ENCODE measurements at places on chromosomes 3 and 15. TPM values are rescaled to one million over a fixed set of nuclear protein-coding genes. Genes with fewer than 3 reads are reported as not detected.
A peak's percentile ranks its signal among the peaks of the same experiment; 100 is the strongest.

GRCh38 chr3:117846238-117846637, 1136.7 kb downstream of the TUSC7 start:
- no peak overlapping the region for H3K27ac ChIP-seq
- no peak for DNase-seq
- no peaks in the 10 kb centered on the region for H3K4me1 ChIP-seq
- H3K4me3 ChIP-seq = no peak overlapping the region

DNA sequence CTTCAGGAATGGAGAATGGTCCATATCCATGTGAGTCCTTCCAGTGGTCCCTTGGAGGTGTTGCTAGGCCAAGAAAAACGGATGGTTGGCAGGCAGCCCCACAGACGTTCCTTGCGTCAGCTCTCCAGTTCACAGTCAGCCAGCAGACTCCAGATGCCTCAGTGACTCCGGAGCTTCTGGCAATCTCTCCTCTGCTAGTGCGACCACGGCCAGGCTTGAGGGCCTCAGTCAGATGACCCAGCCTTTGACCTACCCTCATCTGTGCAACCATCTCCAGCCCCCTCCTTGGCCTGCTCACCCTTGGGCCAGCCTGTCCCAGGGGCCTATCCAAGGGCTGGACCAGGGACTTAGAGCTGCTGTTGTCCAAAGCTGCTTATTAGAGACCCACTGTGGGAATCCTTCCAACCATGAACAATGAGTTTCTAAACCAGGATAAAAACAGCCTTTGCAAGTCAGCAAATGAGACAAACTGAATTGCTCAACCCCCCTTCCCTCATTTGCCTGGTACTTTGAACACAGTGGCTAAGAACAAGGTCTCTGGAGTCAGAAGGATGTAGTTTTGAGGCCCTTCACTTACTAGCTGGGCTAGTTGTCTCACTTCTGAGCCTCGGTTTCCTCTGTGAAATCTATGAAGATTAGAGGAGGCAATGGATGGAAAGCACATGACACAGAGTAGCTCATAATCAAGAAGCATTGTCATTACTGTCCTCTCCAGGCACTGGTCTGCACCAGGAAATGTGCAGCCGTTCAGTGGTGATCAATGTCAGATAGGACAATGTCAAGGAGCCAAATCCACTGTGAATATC, 44.8 kb downstream of the ANP32A start:
- H3K4me3 ChIP-seq = no peak overlapping the region
- peaks cover 6% of the 10 kb centered on the region for H3K4me1 ChIP-seq
- no peak overlapping the region for H3K27ac ChIP-seq
- DNase-seq = peak; percentile 26
- no peaks in the 10 kb centered on the region for H3K27me3 ChIP-seq

GRCh38 chr3:23710555-23710954, 95.2 kb upstream of the UBE2E1 start:
- H3K36me3 ChIP-seq = no peaks in the 10 kb centered on the region
- H3K4me1 ChIP-seq = peaks cover 19% of the 10 kb centered on the region
- no peak overlapping the region for H3K4me3 ChIP-seq
- no peak overlapping the region for H3K27ac ChIP-seq
- no peaks in the 10 kb centered on the region for H3K27me3 ChIP-seq
- peak; percentile 11 for DNase-seq

ZDHHC23 gene
- total RNA-seq = 2.4 TPM

DNA sequence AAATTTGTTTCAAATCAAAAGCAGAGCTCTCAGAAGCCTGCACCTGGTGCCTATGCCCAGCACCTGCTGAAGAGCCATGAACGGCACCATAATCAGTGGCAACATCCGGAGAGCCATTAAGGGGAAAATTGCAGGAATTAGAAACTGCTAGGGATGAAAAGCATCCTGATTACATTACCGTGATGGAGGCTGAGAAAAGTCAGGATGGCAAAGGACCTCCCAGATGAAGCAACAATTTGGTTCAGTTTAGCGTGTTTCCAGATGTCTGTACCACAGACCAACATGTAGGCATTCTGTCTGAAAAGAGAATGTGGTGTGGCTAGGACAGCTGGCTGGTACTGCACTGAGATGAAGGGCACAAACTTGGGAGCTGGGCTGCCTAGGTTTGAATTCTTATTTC, 106.1 kb downstream of the EOMES start:
- H3K4me1 ChIP-seq = peaks cover 5% of the 10 kb centered on the region
- H3K27ac ChIP-seq = no peak overlapping the region
- H3K36me3 ChIP-seq = no peaks in the 10 kb centered on the region
- no peak overlapping the region for H3K4me3 ChIP-seq
- no peaks in the 10 kb centered on the region for H3K27me3 ChIP-seq
- no peak for DNase-seq

DNA sequence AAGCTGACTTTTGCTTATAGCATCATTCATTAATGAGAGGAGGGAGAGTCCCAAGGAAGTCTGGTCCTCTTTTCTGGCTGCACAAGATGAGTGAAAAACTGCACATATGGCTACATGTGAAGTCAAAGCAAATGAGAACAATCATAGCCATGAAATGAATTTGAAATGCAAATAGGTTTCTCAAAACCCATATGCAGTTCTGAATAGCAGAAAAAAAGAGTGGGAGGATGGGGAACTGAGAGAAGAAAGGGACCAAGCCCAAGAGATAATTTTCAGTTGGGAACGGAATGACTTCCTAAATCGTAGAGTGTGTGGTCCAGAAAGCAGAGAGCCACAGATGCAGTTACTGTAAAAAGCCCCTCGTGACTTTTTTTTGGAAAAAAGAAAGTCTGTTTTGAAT, 66.3 kb downstream of the GTPBP8 start:
- H3K27me3 ChIP-seq = no peaks in the 10 kb centered on the region
- no peaks in the 10 kb centered on the region for H3K36me3 ChIP-seq
- no peak overlapping the region for H3K4me3 ChIP-seq
- H3K27ac ChIP-seq = no peak overlapping the region
- no peak for DNase-seq

PLSCR5 gene
- not detected for total RNA-seq

DNA sequence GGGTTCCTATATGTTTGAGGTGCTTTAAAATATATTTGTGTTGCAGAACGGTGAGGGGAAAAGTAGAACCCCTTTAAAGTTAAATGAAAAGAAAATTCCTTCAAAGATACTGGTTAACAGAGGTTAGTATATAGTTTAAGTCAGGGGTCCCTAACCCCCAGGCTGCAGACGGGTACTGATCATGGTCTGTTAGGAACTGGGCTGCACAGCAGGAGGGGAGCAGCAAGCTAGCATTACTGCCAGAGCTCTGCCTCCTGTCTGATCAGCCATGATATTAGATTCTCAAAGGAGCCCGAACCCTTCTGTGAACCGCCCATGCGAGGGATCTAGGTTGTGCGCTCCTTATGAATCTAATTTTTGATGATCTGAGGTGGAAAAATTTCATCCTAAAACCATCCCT, 37.5 kb upstream of the RFX7 start:
- no peak overlapping the region for H3K4me3 ChIP-seq
- DNase-seq = peak; percentile 34
- no peaks in the 10 kb centered on the region for H3K4me1 ChIP-seq
- no peaks in the 10 kb centered on the region for H3K36me3 ChIP-seq

DNA sequence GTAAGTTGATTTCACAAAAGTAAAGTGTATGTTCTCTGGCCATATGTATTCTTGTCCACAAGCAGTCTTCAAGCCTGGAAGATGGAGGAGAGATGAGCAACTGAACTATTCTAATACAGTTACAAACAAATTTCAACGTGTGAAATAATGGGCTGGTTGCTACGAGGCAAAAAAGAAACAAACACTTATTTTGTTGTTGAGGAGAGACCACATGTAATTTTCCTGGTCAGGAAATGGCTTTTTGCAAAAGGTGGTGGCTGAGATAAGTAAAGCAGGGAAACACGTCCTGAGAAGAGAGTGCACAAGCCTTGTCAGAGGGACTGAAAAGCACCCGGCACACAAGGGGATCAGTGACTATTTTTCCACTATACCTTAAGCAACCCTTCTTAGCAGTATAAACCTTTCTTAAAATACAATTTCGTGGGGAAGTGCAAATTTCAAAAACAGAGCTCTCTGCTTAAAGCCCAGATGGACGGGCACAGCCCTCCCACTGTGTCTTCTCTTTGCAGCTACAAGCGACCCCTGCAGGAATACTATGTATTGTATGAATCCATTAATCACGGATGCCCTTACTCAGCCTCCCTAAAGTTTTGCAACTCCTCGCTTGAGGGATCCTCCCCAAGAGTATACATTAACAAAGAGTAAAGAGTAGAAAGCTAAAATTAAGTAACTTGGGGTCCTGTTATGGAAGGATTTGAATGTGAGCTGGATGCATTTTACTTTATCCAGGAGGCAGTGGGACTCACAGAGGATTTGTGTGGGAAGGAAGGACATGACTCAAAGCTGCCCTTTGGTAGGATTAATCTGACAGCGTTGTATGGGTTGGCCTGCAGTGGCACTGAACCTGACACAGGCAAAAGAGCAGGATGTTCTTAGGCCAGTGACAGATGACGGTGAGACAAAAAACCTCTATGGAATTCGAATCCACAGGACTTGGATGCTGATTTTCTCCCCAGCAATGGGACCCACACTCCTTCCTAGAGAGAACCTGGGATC, 253.7 kb downstream of the IL5RA start:
- no peaks in the 10 kb centered on the region for H3K4me1 ChIP-seq
- no peak overlapping the region for H3K4me3 ChIP-seq
- peak; percentile 66 for DNase-seq
- H3K27me3 ChIP-seq = no peaks in the 10 kb centered on the region
- no peaks in the 10 kb centered on the region for H3K36me3 ChIP-seq

- no peaks in the 10 kb centered on the region for H3K27me3 ChIP-seq
- DNase-seq = peak; percentile 91
- no peaks in the 10 kb centered on the region for H3K36me3 ChIP-seq
- H3K4me3 ChIP-seq = peak overlapping the region; percentile 73
These were observed 1.4 kb downstream of the CRTAP start for GRCh38 chr3:33115024-33115768.

DNA sequence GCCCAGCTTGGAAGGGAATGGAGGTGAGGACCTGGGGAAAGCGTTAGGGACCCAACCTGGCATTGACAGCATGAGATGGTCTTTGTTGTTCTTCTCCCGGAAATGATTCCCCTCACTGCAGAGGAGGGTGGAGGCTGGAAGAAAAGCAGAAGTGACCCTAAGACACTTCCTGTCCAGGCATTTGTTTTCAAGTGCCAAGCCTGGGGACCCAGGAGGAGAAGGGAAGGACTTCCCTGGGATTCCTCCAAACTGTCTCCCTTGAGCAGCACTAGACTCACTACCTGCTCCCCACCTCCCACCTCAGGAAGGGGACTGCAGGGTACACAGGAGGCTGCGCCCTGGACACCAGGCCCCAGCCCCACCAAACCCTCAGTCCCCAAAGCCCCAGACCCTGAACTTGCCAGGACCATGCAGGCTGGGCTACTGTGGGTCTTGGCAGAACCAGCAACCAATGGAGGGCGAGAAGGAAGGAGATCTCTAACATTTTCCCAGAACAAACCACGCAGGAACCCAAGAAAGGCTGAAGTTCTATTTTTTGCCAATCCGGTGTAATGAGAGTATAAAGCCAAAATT, 9.8 kb upstream of the VIPR1 start:
- H3K4me1 ChIP-seq = peaks cover 9% of the 10 kb centered on the region
- H3K27ac ChIP-seq = no peak overlapping the region
- peaks cover 5% of the 10 kb centered on the region for H3K27me3 ChIP-seq

GRCh38 chr15:66481107-66481856, 16.3 kb downstream of the SNAPC5 start:
- no peaks in the 10 kb centered on the region for H3K27me3 ChIP-seq
- no peaks in the 10 kb centered on the region for H3K36me3 ChIP-seq
- H3K4me3 ChIP-seq = no peak overlapping the region

GRCh38 chr15:89090791-89091626, 2.8 kb downstream of the ABHD2 start:
- no peaks in the 10 kb centered on the region for H3K36me3 ChIP-seq
- no peak overlapping the region for H3K27ac ChIP-seq
- no peak overlapping the region for H3K4me3 ChIP-seq
- no peak for DNase-seq
- H3K4me1 ChIP-seq = peaks cover 18% of the 10 kb centered on the region

- H3K27me3 ChIP-seq = no peaks in the 10 kb centered on the region
- no peak overlapping the region for H3K4me3 ChIP-seq
- no peak overlapping the region for H3K27ac ChIP-seq
These were observed 168.5 kb upstream of the NSMCE3 start for GRCh38 chr15:29437888-29438702.

PLSCR4 gene
- total RNA-seq = 0.71 TPM

Data from neural progenitor cell (in vitro differentiated cells).